ENCODE measurements at places on chromosomes 11 and 22.

- DNase-seq, result no peak
Measured at GRCh38 chr11:76723548-76723947, 53.0 kb upstream of the LRRC32 start.

DNA sequence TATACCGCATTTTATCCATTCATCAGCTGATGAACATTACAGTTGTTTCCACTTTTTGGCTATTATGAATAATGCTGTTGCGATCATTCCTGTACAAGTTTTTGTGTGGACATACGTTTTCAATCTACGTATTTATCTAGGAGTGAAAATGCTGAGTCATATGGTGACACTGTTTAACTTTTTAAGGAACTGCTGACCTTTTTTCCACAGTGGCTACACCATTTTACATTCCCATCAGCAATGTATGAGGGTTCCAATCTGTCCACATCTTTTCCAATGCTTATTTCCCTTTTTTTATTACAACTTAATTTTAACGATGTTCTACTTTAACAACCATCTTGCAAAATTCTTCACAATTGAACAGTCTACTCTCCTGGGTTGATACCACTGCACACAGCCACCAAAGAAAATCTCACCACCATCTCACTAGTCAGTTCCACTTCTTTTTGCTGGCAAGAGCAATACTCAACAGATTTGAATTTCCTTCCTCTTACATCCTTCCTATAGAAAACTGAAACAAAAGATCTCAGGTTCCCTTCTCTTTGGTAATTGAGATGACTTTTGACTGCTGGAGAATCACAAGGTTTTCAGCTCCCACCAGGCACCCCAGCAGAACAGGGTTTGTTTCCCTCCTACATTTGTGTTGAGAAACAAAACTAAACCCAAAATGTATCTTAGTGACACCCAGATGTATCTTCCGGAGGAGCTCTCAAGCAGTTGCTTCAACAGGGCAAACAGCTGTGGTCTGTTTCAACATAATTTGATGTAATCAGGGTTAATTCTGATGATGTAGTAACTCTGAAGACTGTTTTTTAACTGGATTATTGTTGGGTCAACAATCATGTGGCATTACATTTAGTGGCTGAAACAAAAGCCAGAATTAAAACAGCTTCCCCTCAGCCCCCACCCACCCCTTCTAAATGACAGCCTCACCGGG, 7.0 kb upstream of the GAB2 start:
- DNase-seq, result no peak

GRCh38 chr11:83158965-83159901, 2.3 kb downstream of the PCF11 start:
- DNase-seq, result no peak

GRCh38 chr11:59552844-59553243, 41.5 kb downstream of the OR4D9 start:
- no peak for DNase-seq

- DNase-seq, result no peak
Measured at GRCh38 chr11:33690290-33691065, 10.1 kb downstream of the C11orf91 start.

- DNase-seq, result no peak
Measured at GRCh38 chr11:86555866-86556265, 116.5 kb downstream of the ME3 start.

GRCh38 chr22:38653741-38654140, 2.5 kb downstream of the FAM227A start:
- no peak for DNase-seq

GRCh38 chr11:82384308-82384707, 349.4 kb downstream of the FAM181B start:
- DNase-seq, result no peak

DNA sequence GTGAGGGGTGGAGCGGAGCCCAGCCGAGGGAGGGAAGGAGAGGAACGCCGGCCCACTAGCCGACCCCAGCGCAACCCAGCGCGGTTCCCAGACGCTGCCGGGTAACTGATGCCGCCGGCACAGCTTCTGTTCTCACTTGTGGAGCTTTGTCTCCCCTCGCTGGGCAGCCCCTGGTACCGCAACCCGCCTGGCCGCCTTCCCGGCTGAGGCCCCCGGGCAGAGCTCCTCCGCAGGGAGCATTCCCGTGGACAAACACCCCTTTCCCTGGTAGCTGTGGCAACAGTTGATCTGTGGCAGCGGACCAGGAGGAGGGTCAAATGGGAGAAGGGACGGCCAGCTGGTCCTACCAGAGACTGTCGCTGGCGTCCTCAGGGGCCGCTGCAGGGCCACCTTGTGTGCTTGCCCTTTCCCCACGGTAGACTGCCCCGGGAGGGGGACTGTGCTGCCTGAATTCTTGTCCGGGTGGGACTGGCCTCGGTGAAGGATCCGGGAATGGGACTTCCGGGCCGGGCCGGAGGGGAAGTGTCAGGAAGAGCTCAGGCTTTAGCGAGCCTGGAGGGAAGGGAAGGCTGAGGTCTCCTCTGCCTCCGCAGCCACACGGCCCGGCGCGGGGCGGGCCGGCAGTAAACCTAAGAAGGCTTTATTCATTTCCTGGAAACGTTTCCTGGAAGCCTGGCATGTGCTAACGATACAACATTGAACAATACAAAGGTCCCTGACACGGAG, 468.0 kb downstream of the OPCML start:
- no peak for DNase-seq

- DNase-seq, result no peak
Measured at GRCh38 chr11:58787903-58788302, 56.2 kb upstream of the GLYAT start.

GRCh38 chr11:19774817-19775580, 62.4 kb downstream of the NAV2 start:
- DNase-seq, result no peak

DNA sequence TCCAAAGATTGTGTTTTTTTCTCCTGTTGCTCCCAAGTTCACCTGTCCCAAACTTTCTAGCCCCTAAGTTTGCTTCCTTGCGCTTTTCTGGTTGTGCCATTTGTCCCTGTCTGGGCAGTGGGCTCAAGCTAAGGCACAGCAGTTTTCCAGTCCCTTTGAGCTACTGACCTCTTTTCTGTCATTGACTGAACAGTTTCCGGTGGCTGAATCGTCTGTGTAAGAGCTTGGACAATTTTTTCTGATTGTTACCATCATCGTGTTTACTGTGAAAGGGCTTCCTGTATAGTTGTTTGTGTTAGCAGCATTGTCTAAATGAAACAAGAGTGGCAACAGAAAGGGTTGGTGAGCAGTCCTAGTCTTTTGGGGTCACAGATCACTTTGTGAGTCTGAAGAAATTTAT, 49.8 kb downstream of the BMAL1 start:
- DNase-seq, result no peak

DNA sequence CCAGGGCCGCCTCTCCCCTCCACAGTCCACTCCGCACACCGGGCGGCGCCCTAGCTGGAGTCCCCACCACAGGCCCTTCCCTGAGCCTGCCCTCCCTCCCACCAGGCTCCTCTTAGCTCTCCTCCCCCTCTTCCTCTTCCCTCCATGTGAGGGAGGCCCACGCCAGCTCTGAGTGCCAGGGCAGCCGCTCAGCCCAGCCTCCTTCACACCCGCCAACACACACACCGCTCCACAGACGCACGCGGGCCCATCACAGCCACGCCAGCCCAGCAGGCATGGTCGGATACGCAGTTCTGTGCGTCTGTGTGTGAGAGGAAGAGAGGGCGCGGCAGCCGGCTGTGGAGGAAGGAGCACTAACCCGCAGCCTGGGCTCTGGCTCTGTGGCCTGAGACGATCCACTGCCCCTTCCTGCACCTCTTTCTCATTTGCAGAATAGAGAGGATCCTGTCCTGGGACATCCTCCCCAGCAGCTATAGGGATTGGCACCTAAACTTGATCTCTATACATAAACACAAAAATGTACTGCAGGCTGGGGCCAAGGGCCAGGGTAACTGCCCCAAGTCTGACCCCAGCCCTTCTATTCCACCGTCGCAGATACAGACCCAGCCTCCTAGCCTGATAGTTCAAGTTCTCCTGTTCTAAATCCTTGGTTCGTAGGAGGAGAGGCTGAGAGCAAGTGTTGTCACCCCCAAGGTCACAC, 3.5 kb downstream of the CHRM4 start:
- DNase-seq, result no peak

GRCh38 chr11:86197448-86197847, 47.1 kb upstream of the EED start:
- DNase-seq, result no peak

- no peak for DNase-seq
Measured at GRCh38 chr22:46681010-46681409, 57.0 kb downstream of the CERK start.

GRCh38 chr11:118895093-118896039, 11.7 kb downstream of the CXCR5 start:
- DNase-seq, result no peak

DNA sequence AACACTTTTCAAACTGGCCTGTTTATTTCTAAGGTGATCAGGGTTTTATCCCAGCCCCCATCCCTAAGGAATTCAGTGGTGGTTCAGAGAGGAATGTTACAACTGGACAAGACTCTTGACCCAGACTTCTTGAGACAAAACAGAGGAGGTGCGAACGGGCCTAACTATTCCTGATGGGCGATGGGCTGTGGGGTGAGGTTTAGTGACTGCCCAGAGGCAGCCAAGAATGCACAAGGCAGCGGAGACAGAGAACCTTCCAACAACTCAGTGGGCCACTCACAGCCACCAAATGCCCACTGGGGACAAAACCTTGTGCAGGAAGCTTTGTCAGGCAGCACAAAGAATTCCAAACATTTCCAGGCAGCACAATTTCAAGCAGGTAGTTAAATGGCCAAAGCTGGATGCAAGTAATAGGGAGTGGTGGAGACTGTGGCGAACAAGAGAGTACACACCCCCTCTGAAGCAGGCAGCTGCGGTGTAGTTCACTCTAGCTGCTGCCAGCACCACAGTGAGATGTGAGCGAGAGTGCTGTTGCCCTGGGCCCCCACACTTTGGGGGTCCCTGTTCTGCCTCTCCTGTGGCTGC, 29.2 kb downstream of the SCUBE1 start:
- no peak for DNase-seq

- no peak for DNase-seq
Measured at GRCh38 chr11:111986589-111986988, 38.6 kb upstream of the DLAT start.

GRCh38 chr11:69452206-69452987, 29.1 kb upstream of the LINC01488 start:
- no peak for DNase-seq

DNA sequence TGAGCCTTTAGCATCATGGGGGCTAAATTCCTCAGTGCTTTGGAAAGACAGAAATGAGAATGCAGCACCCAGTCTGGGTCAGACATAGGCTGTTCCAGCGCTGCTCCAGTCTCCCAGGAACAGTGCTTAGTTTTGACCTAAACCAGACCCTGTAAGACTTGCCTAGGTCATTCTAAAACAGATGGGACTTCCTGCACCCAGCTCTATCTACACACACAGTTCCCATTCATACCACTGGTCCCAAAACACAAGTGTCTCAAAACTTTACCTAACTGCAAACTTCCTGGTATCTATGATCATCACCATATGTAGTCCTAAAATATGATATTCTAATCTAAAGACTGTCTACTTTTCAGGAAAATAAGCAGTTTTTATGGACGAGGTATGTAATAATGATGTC, 37.9 kb downstream of the PRCP start:
- DNase-seq, result no peak

DNA sequence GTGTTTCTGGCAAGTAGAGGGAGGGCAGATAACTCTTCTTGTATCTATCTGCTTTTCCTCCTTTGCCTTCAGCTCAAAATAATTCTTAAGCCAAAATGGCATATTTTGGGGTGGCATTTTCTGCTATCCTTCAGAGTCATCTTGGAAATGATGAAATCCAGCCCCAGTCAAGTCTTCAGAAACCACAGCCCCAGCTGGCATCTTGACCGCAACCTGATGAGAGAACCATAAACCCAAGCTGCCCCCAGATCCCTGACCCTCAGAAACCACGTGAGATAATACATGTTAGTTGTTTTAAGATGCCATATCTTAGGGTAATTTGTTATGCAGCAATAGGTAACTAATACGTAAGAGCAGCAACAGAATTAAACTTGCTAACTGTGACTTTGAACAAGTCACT, 15.1 kb upstream of the PAMR1 start:
- DNase-seq, result no peak

DNA sequence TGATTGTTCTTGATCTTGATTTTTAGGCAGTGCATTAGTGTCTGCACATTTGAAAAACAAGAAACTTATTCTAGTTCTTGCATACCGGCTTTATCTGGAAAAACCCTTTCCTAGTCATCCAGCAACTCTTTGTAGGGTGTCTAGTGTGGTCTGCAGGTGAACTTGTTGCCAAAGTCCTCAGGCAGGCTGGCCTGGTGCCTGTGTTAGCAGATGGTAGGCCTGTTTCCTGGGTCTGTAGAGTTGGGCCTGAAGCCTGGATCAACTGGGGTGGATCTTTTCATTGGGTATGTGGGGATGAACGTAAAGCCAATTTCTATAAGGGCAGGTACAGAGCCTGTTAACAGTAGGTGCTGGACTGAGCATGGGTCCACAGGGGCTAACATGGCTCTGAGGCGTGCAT, 5.6 kb upstream of the GLYATL1 start:
- no peak for DNase-seq

- no peak for DNase-seq
Measured at GRCh38 chr11:60362241-60362640, 16.1 kb upstream of the MS4A7 start.

DNA sequence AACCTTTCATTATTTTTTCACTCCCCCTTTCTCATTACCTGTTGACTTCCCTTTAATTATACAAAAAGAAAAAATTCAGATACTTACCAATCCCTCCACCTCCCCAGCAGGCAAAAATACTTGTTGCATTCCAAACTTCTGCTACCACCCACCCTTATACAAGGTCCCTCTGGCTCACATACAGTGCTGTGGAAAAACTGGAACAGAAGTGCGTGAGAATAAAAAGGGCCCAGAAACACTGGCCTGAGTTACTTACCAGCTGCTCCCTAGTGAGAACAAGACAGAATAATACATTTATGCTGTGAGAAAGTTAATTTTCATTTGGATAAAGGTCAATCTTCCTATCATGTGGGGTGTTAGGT, 46.9 kb upstream of the RAPSN start:
- no peak for DNase-seq

DNA sequence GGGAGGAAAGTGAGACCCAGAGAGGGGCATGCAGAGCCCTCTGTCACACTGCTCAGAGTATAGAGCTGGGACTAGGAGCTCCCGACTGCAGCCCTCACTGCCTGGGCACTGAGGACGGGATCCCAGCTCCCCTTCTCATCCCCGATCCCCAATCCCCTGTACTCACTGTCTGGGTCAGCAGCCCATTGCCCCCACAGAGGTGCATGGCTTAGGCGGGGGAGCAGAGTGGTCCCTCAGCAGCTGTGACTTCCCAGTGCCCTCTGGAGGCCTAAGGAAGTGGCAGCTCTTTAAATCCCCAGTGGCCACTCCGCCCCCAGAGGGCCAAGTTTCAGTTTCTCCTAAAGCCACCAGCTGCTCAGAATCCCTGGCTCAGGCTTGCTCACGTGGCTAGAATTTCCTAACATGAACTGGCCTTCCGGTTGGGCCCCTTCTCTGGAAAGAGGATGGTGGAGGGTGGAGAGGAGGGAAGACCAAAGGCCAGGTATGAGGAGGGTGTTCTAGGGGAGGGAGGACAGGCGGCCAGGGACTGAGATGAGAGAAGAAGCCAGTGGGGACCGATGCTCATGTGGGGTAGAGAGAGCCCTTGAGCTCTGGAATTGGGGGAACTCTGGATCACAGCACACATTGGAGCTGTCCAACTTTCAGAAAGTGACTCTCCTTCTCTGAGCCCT, at the start of gene BATF2:
BATF2 (minus strand) TSS at position 262 of the 671 bp plus-strand sequence; CDS start at position 205, 57 bp downstream.
- no peak for DNase-seq

Measured in activated CD4-positive, alpha-beta T cell treated with anti-CD3 and anti-CD28 coated beads, Interleukin-2, amount 50 U/mL, for 24 hours (primary cell).